ENCODE measurements at places on chromosomes 11 and 22.

DNA sequence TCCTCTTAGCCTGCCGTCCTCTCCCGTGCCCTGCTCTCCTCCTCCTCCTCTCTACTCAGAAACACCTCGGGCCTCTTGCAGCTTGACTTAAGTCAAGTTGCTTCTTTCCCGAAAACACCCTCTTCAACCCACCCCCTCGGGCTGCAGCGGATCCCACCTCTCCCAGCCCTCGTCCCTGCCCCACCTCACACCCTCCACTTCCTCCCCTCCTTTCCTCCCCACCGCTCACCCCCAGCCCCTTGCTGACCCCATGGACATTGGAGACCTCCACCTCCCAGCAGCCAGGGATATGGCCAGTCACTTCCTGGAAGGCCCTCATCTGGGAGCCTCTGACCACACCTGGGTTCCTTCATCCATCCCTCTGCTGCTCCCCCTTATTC is 8.5 kb upstream of the CYTH4 start:
- DNase-seq: no peak

DNA sequence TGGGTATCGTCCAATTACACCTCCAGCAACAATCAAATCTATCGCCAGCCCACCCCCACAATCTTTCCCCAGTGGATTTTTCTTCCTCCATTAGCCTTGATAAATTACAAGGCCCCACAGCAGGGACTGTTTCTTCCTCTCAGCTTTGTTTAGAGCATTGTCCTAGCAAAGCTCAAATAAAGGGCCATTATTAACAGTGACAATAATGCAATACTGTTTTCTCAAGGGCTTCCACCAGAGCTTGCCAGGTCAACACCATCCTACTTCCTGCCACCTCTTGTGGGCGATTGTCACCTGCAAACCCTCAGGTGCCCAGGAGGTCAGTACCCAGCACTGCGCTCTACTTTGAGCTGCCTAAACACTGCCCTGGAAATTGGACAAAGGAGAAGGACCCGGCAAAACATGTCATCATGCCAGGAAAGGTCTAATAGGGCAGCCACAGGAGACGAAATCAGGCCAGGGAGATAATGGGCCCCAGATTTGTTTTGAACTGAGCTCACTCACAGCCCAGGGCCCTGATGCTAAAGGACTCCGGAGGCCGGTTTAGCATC is 95.2 kb downstream of the ABTB2 start:
- DNase-seq: no peak

DNA sequence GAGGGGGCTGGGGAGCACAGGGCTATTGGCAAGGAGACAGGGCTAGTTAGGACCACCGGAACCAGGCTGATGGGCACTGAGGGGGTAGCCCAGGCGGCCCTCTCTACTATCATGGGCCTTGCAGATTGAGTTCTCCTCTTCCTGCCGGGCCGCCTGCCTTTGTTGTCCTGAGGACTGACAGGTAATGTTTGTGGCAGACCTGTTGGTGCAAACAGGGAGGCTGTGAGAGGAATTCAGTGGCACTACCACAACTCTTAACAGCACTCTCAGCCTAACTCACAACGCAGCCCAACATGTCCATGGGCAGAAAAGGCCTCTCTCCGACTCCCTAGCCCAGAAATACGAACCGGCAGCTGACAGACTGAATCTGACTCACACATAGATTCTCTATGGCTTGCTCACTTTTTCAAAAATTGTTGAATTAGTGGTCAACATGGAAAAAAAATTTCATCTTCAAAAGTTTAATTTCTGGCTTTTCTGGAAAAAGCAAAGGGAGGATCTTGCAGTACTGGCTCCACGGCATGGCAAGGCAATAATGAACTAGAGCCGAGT is 11.4 kb downstream of the KCNJ5 start:
- no peak for DNase-seq

- DNase-seq: no peak
These were observed 7.8 kb upstream of the P4HA3 start for GRCh38 chr11:74319139-74319816.

DNA sequence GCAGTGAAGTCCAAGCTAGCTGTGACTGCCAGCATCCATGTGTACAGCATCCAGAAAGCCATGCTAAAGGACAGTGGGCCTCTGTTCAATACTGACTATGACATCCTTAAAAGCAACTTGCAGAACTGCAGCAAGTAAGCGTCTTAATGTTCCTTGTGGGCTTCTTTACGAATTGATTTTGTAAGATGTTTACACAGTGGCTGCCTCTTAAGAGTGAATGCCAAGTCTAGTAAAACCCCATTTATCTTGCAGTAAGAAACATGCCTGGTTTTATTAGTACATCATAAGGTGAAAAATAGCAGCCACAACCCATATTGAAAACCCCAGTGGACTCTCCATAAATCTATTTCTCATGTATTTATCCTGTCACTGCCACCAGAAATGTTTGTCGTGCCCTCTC is 20.5 kb downstream of the POLD3 start:
- DNase-seq: no peak

GRCh38 chr11:37184326-37184725 is 586.3 kb upstream of the RAG2 start:
- no peak for DNase-seq

- DNase-seq: no peak
These were observed 16.9 kb upstream of the MUC2 start for GRCh38 chr11:1057806-1058205.

- no peak for DNase-seq
These were observed 4.4 kb downstream of the DCPS start for GRCh38 chr11:126308271-126308671.

- no peak for DNase-seq
These were observed 14.4 kb downstream of the PRSS23 start for GRCh38 chr11:86814775-86815174.

DNA sequence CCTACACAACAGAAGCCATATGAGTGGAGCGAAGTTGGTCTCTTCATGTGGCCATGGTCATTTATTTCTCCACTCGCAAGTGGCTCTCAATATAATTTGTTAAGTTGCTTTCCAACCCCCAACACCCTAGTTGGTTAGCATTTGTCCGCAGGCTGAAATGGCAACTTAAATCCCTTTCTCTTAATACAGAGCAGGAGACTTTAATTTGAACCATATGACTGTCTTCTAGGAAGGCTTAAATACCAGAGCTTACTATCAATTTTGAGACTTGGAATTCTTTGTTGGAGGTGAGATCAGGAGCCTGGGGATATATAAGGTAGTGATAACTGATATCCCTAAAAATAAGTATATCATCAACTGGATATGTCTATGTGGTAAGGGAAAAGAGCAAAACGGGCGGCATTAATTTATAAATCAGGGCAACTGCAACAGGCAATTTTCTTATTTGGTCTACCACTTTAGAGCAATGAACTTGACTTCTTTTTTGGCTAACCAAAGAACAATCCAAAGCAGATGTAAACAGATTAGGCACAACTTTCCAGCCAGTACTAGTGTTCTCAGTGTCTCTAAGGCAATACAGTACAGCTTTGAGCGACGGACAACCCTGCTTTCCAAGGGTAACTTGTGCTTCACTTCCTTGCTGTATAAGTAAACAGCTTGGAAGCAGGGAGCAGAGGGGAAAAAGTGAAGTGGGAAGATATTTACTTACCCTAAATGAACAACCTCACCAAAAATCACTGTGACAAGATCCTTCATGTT is 74.7 kb upstream of the APOA1 start:
- no peak for DNase-seq

DNA sequence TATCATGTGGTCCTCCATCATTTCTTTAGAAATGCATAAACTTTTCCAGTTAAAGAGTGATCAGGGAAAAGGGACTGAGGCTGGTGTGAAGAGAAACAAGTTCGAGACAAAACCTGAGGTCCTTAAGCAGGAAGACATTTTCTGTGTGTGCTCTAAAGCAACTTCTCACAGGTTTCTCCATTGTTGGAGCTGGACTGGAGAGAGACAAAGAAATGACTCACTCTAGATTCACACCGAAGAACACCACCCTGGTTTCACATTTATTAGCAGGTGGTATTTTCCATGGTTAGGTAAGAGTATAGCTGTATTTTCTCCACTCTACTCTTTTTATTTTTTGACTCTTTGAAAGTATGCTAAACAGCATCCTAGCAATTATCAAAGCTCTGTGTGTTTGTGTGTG is 736.4 kb downstream of the KCNA4 start:
- DNase-seq: no peak

DNA sequence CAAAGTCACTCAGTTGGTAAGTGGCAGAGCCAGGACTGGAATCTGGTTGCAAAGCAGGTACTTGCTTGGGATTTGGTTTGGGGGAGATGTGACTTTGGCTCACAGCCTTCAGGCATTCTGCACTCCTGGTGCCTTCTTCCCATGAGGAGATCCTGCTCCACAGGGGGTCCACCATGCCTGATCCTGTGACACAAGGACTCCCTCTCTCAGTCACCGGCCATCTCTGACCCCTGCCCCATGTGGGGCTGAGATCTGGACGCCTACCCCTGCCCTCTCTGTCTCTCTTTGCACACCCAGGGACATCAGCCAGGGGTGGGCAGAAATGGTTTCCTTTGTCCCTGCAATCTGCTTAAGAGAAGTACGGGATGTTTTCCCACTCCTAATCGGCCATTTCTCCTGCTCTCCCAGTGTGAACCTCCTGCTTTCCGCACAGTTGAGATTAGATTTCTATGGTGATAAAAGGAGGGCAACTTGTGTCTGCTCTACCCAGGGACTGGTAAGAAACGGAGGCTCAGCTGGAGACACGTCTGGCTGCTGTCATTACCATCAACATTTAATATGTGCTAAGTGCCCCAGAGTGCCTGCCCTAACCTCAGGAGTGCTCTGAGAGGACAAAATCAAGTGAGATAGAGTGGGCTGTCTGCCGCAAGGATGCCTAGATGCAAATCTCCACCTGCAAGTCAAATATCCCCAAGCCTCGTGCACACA is 11.1 kb upstream of the FXYD6 start:
- DNase-seq: no peak

DNA sequence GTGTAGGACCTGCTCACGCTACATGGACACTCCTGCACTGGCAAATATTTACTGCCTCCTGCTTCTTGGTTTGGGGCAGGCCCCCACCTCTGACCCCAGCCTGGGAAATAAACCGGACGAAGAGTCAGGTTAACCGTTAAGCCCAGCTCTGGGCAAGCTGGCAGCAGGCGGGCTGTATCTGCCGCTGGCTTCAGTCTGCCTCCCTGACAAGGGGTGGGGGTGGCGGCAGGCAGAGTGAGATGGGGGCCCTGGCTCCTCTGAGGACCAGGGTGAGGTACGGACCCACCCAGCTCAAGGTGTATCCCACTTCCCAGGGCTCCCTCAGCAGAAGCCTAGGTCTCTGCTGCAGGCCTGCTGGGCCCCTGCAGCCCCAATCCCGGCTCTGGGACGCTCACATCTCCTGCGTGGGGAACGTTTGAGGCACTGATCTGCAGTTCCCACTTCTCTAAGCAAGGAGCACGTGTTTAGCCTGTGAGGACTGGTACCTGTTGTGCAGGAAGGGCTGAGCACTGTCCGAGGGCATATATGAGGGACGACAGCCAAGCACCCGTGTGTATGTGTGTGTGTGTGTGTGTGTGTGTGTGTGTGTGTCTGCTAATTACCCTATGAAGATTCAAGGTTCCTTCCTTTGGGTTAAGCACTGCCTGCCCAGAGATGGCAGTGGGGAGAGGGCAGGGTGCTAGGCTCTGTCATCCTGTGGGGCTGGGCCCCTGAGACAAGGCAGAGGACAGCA is 1.1 kb upstream of the LRRC75B start:
- no peak for DNase-seq

DNA sequence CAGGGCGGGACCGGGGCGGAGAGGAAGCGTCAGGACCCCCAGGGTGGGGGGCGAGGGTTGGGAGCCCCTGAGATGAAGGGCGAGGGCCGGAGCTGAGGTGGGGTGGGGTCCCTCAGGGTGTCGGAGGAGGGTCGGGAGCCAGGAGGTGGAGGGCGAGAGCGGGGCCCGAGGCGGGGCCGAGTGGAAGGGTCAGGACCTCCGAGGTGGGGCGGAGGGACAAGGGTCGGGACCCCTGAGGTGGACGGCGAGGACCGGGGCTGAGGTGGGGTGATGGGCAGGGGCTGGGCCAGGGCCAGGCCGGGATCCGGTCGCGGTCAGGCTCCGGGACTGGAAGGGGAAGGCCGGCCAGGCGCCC is 409 bp downstream of the SMC1B start:
- no peak for DNase-seq

DNA sequence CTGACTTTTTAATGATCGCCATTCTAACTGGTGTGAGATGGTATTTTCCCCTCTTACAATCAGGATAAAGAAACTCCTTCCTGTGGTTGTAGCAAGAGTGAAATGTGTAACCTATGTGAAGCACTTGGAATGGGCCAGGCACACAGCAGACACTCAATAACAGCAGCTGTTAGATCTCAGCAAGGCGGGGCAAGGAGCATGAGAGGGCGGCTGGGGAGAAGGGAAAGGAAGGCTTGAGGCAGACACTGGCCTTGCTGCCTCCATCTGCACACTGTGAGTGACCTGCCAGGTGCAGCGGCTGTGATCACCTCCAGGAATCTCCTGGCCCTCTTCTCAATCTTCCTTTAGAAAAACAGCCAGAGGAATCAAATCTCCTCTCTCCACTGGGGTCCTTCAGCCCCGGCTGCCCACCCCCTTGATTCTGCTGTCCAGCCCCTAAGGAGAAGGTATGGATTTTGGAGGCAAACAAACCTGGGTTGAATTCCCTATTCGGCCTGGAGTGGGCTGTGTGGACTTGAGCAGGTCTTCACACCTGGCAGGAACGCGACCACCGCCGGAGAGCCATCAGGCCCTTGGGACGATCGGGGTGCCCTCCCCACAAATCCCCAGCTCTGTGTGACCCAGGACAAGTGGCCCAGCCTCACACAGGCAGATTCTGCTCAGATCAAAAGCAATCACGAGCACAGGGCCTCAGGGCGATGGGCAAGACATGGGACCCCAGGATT is 49.0 kb downstream of the RPUSD4 start:
- DNase-seq: no peak

GRCh38 chr11:36008584-36008983 is 64.7 kb downstream of the LDLRAD3 start:
- no peak for DNase-seq

DNA sequence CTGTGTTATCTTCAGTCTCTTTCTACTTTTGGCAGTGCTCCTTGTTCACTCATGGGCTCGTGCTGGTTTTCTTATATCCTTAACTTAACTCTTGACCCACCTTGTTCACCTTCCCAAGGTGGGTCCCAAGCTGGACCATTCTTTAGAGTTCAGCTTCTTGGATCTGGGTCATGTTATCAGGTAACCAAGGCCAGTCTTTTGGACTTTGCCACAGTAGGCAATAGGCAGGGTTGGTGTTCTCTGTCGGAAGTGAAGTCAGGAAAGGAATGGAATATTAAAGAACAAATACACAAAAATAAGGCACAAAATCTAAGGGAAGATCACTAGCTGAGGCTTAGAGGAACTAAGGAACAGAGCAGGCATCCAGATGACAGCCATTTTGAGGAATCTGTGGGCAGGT is 202.7 kb downstream of the ARHGAP42 start:
- no peak for DNase-seq

- no peak for DNase-seq
These were observed 52.2 kb downstream of the JAM3 start for GRCh38 chr11:134120921-134121526.

DNA sequence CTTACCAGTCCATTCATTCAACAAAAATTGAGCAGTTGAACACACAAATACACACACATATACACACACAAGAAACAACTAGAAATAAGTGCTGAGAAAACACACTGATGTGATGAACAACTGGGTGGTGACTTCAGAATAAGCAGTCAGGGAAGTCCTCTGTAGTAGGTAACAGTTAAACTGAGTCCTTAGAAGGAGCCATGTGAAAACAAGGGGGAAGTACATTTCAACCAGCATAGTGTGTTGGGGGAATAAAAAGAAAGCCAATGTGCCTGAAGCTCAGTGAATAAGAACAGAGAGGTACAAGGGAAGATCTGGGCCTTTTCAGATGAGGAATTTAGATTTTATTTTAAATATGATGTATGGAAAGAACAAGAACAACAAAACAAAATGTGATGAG is 6.8 kb upstream of the TMEM123 start:
- DNase-seq: no peak
